NCI-H1105 treated with DMSO at 0.1 percent for 48 hours (cell line): ENCODE measurements at places on chromosomes 5 and 9.

- no peak for DNase-seq
Measured at GRCh38 chr5:56279979-56280378, 46.8 kb upstream of the ANKRD55 start.

GRCh38 chr5:45252541-45252940 is 443.6 kb downstream of the HCN1 start:
- no peak for DNase-seq

- peak; percentile 26 for DNase-seq
Measured at GRCh38 chr5:147290261-147290660, 55.4 kb downstream of the STK32A start.

- DNase-seq, result no peak
Measured at GRCh38 chr5:175306381-175306780, 137.6 kb downstream of the DRD1 start.

DNA sequence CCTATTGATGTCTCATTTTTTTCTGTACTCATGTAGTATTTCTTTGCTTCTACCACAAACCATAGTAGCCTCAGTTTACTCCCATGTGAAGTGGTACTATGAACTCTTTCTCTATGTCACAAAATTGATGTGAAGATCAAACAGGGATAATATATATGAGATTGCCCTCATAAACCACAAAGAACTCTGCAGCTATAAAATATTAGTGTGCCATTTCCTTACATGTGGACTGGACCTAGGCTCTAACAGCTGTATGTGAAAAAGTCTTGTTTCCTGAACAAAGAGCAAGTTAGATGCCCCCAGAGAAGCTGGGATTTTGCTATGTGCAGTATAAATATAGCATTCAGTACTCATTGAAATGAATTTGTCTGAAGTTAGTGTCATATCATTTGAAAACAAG is 412.6 kb upstream of the ADAMTSL1 start:
- DNase-seq, result no peak

DNA sequence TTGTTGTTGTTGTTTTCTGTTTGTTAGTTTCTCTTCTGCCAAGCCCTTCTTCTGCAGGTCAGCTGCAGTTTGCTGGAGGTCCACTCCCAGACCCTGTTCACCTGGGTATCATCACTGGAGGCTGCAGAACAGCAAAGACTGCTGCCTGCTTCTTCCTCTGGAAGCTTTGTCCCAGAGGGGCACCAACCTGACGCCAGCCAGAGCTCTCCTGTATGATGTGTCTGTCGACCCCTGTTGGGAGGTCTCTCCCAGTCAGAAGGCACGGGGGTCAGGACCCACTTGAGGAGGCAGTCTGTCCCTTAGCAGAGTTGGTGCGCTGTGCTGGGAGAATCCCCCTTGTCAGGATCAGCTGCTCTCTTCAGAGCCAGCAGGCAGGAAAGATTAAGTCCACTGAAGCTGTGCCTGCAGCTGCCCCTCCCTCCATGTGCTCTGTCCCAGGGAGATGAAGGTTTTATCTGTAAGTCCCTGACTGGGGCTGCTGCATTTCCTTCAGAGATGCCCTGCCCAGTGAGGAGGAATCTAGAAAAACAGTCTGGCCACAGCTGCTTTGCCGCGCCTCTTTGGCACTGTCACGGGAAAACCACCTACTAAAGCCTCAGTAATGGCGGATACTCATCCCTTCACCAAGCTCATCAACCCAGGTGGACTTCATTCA is 299.2 kb downstream of the EDIL3 start:
- DNase-seq, result no peak

DNA sequence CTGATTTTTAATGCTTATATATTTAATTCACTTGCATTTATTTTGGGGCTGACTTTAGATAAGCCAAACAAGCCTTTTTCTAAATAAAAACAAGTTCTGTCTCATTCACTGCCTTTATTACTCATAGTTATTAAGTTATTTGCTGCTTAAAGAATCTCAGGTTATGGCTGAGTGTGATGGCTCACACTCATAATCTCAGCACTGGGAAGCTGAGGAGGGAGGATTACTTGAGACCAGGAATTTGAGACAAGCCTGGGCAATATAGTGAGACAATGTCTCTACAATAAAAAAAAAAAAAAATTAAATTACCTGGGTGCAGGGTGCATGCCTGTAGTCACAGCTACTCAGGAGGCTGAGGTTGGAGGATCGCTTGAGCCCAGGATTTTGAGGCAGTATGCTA is 85.0 kb upstream of the MAN2A1 start:
- no peak for DNase-seq

- DNase-seq, result peak; percentile 98
Measured at GRCh38 chr5:5188376-5189050, 48.4 kb downstream of the ADAMTS16 start.

DNA sequence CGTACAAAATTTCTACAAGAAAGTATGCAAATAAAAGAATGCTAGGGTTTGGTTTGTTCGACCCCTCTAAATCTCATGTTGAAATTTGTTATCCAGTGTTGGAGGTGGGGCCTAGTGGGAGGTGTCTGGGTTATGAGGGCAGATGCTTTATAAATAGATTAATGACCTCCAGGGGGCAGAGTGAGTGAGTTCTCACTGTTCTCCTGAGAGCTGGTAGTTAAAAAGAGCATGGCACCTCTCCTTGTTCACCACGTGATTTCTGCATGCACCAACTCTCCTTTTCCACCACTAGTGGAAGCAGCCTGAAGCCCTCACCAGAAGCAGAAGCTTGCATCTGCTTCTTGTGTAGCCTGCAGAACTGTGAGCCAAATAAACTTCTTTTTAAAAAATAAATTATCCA is 50.4 kb upstream of the FAM170A start:
- peak; percentile 24 for DNase-seq

GRCh38 chr9:89808756-89809181 is 204.0 kb downstream of the GADD45G start:
- no peak for DNase-seq

GRCh38 chr9:25078202-25078601 is 532.5 kb upstream of the IZUMO3 start:
- no peak for DNase-seq

- DNase-seq, result no peak
Measured at GRCh38 chr9:37486256-37486615, 488 bp downstream of the POLR1E start.

DNA sequence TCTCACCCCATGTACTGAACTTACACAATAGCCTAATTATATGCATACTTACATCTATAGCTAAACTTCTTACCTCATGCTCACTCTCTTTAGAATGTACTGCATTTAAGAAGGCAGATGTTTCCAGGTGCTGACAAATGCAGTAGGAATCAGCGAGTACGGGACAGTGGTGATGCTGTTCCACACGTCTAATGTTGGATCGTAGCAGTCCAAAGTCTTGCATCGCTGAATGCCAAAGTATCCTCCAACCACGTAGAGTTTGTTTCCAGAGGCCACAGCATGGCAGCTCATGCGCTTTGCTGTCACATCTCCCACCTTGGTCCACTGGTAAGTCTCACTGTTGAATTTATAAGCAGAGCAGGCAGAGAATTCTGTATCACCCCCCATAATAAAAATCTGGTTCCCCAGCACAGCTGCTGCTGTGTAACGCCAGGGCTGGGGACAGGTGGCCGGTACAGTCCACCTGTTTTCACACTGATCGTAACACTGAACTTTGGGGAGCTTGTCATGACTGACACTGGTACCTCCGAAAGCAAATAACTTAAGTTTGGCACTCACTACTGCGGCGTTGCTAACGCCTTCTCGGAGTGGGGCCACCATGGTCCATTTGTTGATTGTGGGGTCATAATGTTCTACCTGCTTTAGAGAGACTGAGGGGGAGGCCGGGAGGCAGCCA is 5.8 kb downstream of the ENC1 start:
- DNase-seq, result no peak

GRCh38 chr5:178476972-178477754 is 113.0 kb downstream of the COL23A1 start:
- DNase-seq, result no peak

DNA sequence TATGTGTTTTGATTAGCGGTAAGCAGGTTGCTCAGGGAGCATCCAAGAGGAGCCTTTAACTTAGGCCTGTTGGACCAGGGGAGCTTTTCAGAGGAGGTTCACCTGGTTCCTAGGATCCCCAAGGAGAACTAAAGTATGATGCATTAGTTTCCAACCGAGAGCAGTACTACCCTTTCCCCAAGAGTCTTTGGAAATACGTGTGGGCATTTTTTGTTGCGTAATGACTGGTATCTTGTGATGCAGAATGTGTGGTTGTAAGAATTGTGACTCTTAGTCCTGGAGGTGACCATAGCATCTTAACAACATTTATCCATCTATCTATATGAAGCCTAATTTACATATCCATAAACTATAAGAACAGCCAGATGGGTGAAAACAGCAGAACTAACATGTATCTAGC is 11.0 kb downstream of the CFAP95 start:
- DNase-seq, result no peak

GRCh38 chr9:78921341-78921740 is 624.4 kb downstream of the PSAT1 start:
- no peak for DNase-seq

GRCh38 chr5:76787237-76787636 is 31.6 kb upstream of the F2RL1 start:
- DNase-seq, result peak; percentile 43
